Neural crest cell (in vitro differentiated cells): ENCODE measurements at places on chromosomes 16 and 17.

GRCh38 chr17:4548061-4548461, 7.1 kb downstream of the MYBBP1A start:
- no peak for DNase-seq

GRCh38 chr17:22600644-22601298, 908.4 kb downstream of the KCNJ18 start:
- no peak for DNase-seq

GRCh38 chr17:44978807-44979206, 10.7 kb upstream of the C1QL1 start:
- DNase-seq = no peak

DNA sequence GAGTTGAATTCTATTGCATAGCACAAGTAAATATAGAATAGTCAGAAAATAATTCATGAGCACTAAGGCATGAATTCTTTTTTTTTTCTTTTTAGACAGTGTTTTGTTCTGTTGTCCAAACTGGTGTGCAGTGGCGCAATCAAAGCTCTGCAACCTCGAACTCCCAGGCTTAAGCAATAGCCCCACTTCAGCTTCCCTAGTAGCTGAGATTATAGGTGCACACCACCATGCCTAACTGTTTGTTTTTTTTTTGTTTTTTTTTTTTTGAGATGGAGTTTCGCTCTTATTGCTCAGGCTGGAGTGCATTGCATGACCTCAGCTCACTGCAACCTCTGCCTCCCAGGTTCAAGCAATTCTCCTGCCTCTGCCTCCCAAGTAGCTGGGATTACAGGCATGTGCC, 16.6 kb downstream of the TUBD1 start:
- no peak for DNase-seq

DNA sequence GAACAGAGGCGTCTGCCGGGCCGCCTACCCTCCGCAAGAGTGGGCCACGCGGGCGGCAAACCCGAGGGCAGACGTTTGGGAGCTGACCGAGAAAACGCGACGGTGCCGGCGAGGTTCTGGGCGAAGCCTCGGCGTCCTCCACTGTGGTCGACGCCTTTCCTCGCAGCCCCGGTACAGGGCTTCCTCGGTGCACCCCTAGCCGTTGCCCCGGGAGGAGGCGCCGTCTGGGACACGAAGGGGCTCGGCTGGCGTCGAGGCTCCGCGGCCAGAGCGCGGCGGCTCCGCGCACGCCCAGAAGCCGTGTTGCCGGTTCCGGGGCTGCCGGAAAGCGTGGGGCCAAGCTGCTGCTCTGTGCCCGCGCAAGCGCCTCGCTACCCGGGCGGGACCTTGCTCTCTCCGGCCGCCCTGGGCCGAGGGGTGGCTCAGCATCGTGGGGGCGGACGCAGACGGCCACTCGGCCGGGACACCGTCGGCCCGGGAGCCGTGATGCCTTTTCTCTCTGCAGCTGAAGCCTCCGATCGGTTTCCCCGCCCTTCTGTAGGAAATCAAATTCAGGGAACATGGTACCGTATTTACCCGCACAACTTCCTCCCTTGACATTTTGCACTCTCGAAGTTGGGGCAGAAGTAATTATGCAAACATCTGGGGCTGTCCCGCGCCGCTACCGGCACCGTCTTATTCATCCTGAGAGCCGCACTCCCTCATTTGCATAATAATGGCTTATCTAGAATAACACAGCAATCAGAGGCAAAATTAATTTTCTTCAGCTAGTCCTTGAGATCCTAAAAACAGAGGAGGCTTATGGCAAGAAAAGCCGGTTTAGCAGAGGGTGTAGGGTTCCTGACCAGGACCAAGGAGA, 7.3 kb upstream of the CBX8 start:
- no peak for DNase-seq

GRCh38 chr16:24102209-24102660, 153.9 kb upstream of the CACNG3 start:
- no peak for DNase-seq
